ENCODE measurements at places on chromosomes 6 and 20. TPM values are rescaled to one million over a fixed set of nuclear protein-coding genes. Genes with fewer than 3 reads are reported as not detected.

HAO1 gene
- total RNA-seq: not detected

GRCh38 chr6:166618866-166619761, 7.9 kb downstream of the RPS6KA2 start:
- no peaks in the 10 kb centered on the region for H3K4me1 ChIP-seq
- H3K36me3 ChIP-seq: no peaks in the 10 kb centered on the region
- no peak overlapping the region for H3K4me3 ChIP-seq
- H3K27ac ChIP-seq: no peak overlapping the region
- DNase-seq: no peak
- peaks cover 77% of the 10 kb centered on the region for H3K27me3 ChIP-seq

DNA sequence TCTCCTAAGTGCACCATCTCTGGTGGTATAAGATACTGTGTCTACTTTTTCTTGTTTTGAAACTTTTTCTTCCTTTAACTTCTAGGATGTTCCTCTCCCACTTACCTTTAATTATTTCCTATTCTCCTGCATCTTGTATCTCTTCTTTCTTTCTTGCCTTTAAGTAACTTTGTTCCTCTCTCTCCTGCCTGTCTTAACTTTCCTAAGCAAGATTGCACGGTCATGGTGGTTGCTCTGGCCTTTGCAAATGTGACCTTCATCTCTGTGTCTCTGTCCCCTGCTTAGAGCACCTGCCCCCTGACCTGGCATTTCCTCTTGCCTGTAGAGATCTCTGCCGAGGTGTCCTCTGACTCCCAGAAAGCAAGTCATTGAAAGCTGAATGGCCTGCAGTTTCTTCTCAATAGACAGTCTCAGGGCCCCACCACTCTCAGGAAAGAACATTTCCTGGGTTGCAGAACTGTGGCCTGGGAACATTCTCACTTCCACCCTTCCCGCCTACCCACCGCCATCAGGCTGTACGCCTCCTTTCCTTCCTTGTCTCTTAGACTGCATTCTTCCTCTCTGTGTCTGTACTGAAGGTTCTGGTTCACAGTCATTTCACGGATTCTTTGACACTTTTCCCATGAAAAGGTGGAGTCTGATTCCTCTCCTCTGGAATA, 12.8 kb downstream of the ZDHHC14 start:
- H3K36me3 ChIP-seq: no peaks in the 10 kb centered on the region
- H3K27me3 ChIP-seq: no peaks in the 10 kb centered on the region

GRCh38 chr6:83467620-83468036, 36.8 kb upstream of the ME1 start:
- no peak overlapping the region for H3K4me3 ChIP-seq
- H3K4me1 ChIP-seq: no peaks in the 10 kb centered on the region
- DNase-seq: no peak
- no peaks in the 10 kb centered on the region for H3K36me3 ChIP-seq
- no peak overlapping the region for H3K27ac ChIP-seq
- H3K27me3 ChIP-seq: no peaks in the 10 kb centered on the region

DNA sequence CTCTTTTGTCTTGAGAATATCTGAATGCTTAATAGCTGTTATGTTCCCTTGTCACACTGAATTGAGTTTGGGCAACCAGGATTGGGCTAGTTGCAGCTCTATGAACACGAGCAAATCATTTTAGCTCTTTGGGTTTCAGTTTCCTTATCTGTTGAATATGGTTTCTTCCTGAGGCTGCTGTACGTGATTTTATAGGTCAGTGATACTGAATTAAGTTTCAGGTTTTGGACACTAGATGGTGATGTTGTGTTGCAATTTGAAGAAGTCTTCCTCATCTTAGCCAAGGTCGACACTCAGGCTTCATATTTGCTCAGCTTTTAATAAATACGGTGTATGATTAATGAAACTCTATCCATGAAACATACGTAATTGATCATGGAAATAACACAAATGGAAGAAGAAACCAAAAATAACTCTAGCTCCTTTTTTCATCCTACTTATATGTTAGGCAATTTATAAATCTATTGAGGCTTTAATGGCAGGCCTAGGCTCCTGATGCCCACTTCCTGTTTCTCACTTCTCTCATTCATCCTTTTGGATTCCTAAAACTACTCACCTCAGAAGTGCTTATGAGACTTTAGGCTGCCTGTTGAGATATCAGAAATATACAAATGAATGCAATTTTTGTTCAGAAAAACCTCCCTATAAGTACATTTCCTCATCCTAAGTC, 354.1 kb upstream of the MAP3K7 start:
- H3K4me1 ChIP-seq: no peaks in the 10 kb centered on the region
- peak; percentile 44 for DNase-seq
- H3K4me3 ChIP-seq: no peak overlapping the region
- no peak overlapping the region for H3K27ac ChIP-seq
- H3K27me3 ChIP-seq: no peaks in the 10 kb centered on the region
- H3K36me3 ChIP-seq: no peaks in the 10 kb centered on the region

DNA sequence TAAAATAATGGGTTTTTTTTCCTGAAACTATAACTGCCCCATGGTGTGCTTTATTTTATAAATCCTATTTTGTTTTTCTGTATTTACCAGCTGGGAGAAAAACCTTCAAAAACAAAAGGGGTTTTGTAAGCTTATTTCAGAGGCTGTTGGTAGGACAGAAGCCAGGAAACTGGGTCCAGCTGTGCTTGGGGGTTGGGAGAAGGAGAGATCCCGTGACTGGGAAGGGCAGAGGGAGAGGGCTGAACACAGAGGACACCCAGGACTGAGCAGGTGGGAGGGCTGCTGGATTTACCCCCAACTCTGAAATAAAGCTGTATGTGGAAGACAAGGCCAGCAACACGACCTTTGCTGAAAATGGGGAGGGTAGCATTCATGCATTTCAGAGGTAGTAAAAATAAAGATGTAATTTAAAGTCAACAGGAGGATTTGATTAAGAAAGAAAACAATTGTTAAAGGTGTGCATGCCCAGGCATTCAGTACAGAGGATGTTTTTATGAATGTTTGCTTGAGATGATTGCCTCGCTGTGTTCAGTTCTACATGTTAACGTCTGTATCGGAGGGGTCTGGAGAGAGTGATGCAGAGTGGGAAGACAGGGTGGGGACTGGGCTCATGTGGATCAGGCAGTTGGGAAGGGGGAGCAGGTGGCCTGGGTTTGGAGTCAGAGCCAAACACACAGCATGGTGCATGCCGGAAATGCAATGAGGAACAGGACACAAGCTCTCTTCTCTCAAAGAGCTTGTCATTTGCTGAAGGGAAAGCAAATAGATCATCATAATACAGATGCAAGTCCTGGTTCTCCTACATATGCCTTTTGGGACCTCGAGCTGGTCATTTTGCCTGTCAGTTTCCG, 21.4 kb downstream of the ARFGEF3 start:
- no peak overlapping the region for H3K27ac ChIP-seq
- DNase-seq: no peak
- no peak overlapping the region for H3K4me3 ChIP-seq
- peaks cover 15% of the 10 kb centered on the region for H3K4me1 ChIP-seq
- no peaks in the 10 kb centered on the region for H3K27me3 ChIP-seq
- no peaks in the 10 kb centered on the region for H3K36me3 ChIP-seq

DNA sequence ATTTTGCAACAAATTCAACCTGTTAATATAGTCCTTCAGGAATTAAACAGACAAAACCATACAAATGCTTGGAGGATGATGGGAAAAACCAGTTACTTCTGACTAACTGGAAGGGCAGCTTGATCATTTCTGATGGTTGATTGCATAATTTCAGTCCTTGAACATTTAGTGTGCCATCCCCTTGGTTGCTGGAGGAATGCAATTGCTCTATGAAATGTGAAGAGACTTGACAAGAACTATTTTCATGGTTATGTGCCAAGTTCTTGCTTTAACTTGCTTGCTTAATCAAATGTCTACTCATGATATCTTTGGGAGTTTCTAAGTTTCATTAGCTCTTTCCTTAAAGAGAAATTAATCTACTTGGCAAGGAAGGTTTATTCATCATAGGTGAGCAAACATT, 45.2 kb downstream of the ANKEF1 start:
- no peak overlapping the region for H3K4me3 ChIP-seq
- no peak overlapping the region for H3K27ac ChIP-seq
- no peaks in the 10 kb centered on the region for H3K27me3 ChIP-seq
- H3K36me3 ChIP-seq: no peaks in the 10 kb centered on the region
- peaks cover 14% of the 10 kb centered on the region for H3K4me1 ChIP-seq
- no peak for DNase-seq

All from HepG2 (cell line).